ENCODE measurements at places on chromosomes 4 and X. TPM values are rescaled to one million over a fixed set of nuclear protein-coding genes. Genes with fewer than 3 reads are reported as not detected.
A peak's percentile ranks its signal among the peaks of the same experiment; 100 is the strongest.

Gene LPAR4
- total RNA-seq: 0.16 TPM

Gene ACE2
- total RNA-seq: 17.2 TPM

DNA sequence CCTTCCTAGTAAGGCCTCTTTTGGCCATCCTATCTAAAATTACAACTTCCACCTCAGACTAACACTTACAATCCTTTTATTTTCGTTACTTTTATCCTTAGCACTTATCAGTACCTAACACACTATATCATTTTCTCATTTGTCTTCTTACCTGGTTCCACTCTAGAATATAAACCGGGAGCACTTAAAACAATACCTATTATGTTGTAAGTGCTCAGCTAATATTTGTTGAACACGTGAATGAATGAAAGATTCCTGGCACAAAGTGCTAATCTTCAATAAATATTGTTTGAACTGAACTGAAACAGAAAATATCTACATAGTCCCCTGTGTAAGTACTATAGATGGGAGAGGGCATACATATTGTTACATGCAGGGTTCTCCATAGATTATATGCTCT lies 14.4 kb downstream of the MGARP start:
- no peak overlapping the region for H3K4me3 ChIP-seq
- H3K36me3 ChIP-seq: no peaks in the 10 kb centered on the region
- H3K4me1 ChIP-seq: peaks cover 6% of the 10 kb centered on the region
- H3K27ac ChIP-seq: no peak overlapping the region
- DNase-seq: no peak
- H3K27me3 ChIP-seq: no peaks in the 10 kb centered on the region

DNA sequence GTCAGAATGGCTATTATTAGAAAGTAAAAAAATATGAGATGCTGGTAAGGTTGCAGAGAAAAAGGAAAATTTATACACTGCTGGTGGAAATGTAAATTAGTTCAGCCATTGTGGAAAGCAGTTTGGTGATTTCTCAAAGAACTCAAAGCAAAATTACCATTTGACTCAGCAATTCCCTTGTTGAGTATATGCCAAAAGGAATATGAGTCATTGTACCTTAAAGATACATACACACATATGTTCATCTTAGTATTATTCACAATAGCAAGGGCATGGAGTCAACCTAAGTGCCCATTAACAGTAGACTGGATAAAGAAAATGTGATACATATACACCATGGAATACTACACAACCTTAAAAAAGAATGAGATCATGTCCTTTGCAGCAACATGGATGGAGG lies 148.2 kb downstream of the COMMD8 start:
- H3K4me3 ChIP-seq: no peak overlapping the region
- DNase-seq: no peak
- no peaks in the 10 kb centered on the region for H3K36me3 ChIP-seq
- no peaks in the 10 kb centered on the region for H3K4me1 ChIP-seq

DNA sequence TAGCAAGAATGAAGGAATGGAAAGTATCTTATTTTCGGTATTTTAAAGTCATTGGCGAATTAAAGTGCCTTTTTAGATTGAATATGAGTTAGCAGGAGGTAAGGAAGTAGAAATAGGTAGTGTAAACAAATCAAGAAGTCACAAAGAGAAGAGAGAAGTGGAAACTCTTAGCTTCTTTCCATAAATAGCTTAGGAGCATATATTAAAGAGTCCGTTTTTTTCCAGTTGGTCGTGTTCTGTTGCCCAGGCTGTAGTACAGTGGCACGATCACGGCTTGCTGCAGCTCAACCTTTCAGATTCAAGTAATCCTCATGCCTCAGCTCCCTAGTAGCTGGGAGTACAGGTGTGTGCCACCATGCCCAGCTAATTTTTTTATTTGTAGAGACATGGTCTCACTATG lies 56.4 kb downstream of the UBE2K start:
- no peak overlapping the region for H3K4me3 ChIP-seq
- no peaks in the 10 kb centered on the region for H3K27me3 ChIP-seq
- H3K27ac ChIP-seq: no peak overlapping the region

GRCh38 chrX:136766785-136767103 lies 14.0 kb downstream of the ARHGEF6 start:
- H3K4me1 ChIP-seq: peaks cover 24% of the 10 kb centered on the region
- peak overlapping the region; percentile 91 for H3K27ac ChIP-seq
- H3K4me3 ChIP-seq: peak overlapping the region; percentile 54
- H3K36me3 ChIP-seq: no peaks in the 10 kb centered on the region

- H3K36me3 ChIP-seq: no peaks in the 10 kb centered on the region
- no peaks in the 10 kb centered on the region for H3K27me3 ChIP-seq
- no peaks in the 10 kb centered on the region for H3K4me1 ChIP-seq
- H3K4me3 ChIP-seq: no peak overlapping the region
- no peak for DNase-seq
Measured at GRCh38 chrX:40445691-40446090, 135.1 kb upstream of the ATP6AP2 start.

DNA sequence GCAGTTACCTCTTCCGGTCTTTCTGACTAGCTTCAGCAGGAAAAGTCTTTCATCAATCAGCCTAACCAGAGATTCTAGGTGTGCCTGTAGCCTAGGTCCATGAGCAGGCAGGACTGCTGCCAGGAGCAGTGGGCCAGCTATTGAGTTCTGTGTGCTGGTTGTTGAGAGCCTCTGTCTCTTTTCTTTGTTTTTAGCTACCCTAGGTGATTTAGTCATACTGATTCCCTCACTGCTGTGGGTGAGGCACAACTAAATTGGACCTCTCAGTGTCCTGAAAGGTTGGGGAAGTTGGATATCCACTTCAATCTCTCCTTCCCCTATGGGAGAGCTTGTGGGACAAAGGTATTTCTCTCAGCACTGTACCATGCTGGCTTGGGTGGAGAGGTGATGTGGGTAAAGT lies 354.9 kb downstream of the GPAT3 start:
- no peak overlapping the region for H3K4me3 ChIP-seq
- H3K4me1 ChIP-seq: no peaks in the 10 kb centered on the region
- H3K27me3 ChIP-seq: no peaks in the 10 kb centered on the region
- H3K36me3 ChIP-seq: no peaks in the 10 kb centered on the region
- H3K27ac ChIP-seq: no peak overlapping the region

- H3K36me3 ChIP-seq: no peaks in the 10 kb centered on the region
- H3K27me3 ChIP-seq: no peaks in the 10 kb centered on the region
- H3K4me1 ChIP-seq: no peaks in the 10 kb centered on the region
- H3K4me3 ChIP-seq: no peak overlapping the region
Measured at GRCh38 chr4:16993956-16994840, 95.8 kb upstream of the LDB2 start.

DNA sequence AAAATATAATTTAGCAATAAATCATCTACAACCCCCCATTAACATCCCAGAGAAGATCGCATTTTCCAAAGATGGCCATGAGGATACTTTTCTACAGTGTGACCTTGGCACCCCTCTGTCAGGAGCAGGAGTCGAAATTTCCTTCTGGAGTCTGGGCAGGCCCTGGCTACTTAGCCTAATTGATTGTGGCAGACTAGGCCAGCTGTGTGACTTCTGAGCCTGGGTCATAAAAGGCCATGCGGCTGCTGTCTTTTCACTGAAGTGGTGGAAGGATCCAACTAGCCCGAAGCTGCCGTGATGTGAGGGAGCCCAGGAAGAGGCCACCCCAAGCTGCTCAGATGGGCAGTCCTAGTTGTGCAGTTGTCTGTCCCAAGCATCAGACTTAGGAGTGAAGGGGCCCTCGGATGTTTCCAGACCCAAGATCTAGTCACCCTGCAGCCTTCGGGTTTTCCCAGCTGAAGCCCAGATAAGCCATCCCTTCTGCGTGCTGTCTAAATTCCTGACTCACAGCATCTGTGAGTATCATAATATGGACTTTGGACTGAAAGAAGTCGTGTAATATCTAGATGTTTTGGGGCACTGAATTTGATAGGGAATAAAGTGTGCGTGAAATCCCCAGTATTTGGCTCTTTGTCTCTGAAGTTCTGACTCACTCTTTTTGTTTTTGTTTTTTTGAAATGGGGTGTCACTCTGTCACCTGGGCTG lies 21.0 kb downstream of the PDK3 start:
- no peaks in the 10 kb centered on the region for H3K36me3 ChIP-seq
- no peaks in the 10 kb centered on the region for H3K4me1 ChIP-seq
- no peak for DNase-seq
- H3K4me3 ChIP-seq: no peak overlapping the region
- H3K27ac ChIP-seq: no peak overlapping the region

DNA sequence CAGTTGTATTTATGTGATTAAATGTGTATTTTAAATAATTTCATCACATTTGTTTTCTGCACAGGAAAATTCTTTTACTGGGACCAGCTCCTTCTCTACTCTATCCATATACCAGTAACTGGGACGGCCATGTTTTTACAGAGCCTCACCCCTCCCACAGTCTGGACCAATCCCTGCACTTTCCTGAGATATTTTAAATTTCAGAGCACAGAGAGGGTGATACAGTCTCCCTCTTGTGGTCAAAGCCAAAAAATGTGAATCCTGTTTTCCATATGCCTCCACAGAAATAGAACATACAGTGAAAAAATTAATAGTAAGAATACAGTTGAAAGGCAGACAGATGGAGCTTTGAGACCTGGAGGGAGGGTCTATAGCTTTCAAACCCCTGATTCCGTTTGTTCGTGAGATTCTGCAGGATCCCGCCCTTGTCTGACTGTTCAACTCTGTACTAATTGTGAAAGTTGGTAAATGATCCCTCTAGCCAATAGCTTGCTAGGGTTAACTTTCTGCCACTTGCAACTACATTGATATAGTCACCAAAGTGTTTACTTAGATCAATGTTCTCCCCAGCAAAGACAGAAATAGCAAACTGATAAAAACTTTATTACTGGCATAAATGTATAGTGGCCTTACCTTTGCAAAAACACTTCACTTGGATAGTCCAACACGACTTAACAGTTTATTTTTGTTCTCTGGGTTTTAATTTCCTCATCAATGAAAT lies 172.2 kb downstream of the PPARGC1A start:
- H3K4me3 ChIP-seq: no peak overlapping the region
- no peaks in the 10 kb centered on the region for H3K4me1 ChIP-seq
- H3K36me3 ChIP-seq: no peaks in the 10 kb centered on the region
- DNase-seq: no peak
- H3K27ac ChIP-seq: no peak overlapping the region

GRCh38 chrX:9433596-9433995 lies 31.3 kb upstream of the TBL1X start:
- no peaks in the 10 kb centered on the region for H3K36me3 ChIP-seq
- H3K4me1 ChIP-seq: no peaks in the 10 kb centered on the region
- no peak for DNase-seq
- no peaks in the 10 kb centered on the region for H3K27me3 ChIP-seq
- H3K27ac ChIP-seq: no peak overlapping the region
- no peak overlapping the region for H3K4me3 ChIP-seq

- H3K27me3 ChIP-seq: no peaks in the 10 kb centered on the region
- H3K4me1 ChIP-seq: no peaks in the 10 kb centered on the region
- H3K36me3 ChIP-seq: no peaks in the 10 kb centered on the region
- no peak overlapping the region for H3K27ac ChIP-seq
Measured at GRCh38 chr4:138938366-138938690, 77.3 kb upstream of the NOCT start.

GRCh38 chrX:39481621-39482020 lies 616.1 kb downstream of the BCOR start:
- H3K27ac ChIP-seq: no peak overlapping the region
- H3K4me3 ChIP-seq: no peak overlapping the region
- no peak for DNase-seq
- H3K36me3 ChIP-seq: no peaks in the 10 kb centered on the region
- H3K27me3 ChIP-seq: no peaks in the 10 kb centered on the region
- peaks cover 13% of the 10 kb centered on the region for H3K4me1 ChIP-seq

- H3K4me1 ChIP-seq: peaks cover 14% of the 10 kb centered on the region
- no peaks in the 10 kb centered on the region for H3K27me3 ChIP-seq
- H3K4me3 ChIP-seq: no peak overlapping the region
- no peak overlapping the region for H3K27ac ChIP-seq
- DNase-seq: no peak
Measured at GRCh38 chr4:141244419-141244818, 23.7 kb downstream of the ZNF330 start.

Data from heart left ventricle (tissue), 16 donors.